Frontal cortex (tissue), 4 donors: ENCODE measurements at places on chromosomes 6 and 20.
A peak's percentile ranks its signal among the peaks of the same experiment; 100 is the strongest.

DNA sequence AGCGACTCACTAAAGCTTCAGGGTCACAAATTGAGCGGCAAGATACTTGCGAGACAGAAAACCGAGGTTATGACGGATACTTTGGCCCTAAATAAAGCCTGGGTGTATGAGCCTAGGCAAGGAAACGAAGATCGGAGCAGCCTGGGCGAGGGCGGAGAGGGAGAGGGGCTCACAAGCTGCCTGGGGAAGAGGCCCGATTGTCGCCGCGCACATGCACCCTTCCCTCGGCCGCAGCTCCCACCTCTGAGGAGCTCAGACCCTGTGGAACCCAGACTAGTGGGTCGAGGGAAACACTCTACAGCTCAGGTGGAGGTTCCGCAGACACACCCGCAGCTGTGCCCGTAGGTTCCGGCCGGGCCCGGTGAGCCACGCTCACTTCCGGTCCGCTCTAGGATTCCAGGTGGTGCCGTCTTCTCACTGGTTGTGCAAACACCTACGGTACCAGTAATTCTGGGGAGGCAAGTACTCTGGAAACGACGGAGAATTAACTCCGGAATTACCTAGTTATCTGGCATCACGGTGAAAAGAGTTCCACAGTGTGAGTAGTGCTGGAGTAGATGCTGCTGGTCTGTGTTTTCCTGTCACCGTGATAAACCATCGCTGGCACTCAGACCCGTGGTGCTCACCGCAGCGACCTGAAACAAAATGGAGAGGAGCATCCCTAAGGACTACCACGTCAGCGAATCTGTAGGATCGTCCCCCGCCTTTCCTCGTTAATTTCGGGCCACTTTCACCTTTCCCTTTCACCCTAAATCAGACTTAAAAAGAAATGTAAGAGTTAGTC, 61.5 kb downstream of the GPX5 start:
- no peak for DNase-seq

DNA sequence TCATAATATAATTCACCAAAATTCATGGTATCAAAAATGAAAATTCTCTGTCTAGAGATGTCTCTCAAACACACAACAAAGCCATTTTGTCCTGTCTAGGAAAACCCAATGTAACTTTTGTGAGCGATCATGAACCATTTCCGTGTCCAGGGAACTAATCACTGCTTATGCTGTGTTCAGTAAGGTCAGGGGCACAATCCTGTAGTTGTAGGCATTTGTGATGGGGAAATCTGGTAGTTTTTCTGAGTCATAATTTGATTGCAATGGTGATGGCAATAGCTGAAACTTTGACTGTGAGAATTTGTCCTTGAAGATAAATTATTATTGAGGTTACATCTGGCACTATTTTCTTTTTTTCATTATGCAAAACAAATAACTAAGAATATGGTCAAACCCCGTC, 21.0 kb upstream of the GCLC start:
- no peak for DNase-seq

- no peak for DNase-seq
Measured at GRCh38 chr20:50567860-50568548, 57.8 kb downstream of the PTPN1 start.

GRCh38 chr20:12086359-12086758, 168.7 kb downstream of the BTBD3 start:
- no peak for DNase-seq

GRCh38 chr6:5412017-5412416, 150.7 kb downstream of the FARS2 start:
- no peak for DNase-seq

DNA sequence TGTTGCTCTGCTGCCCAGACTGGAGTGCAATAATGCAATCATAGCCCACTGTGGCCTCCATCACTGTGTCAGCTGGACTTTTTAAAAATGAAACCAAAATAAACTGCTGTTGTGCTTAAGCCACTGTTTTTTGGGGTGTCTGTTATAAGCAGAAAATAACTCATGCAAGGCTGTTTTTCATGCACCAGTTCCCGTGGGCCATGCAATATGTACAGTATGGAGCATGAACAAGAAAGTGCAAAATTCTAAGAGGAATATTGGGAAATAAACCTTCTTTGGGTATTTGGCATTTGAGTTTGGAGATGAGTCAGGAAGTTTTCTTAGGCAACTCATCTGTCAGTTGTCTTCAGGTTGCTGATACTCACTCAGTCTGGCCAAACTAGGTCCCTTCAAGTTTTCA, 14.9 kb upstream of the ZFAND3 start:
- no peak for DNase-seq

DNA sequence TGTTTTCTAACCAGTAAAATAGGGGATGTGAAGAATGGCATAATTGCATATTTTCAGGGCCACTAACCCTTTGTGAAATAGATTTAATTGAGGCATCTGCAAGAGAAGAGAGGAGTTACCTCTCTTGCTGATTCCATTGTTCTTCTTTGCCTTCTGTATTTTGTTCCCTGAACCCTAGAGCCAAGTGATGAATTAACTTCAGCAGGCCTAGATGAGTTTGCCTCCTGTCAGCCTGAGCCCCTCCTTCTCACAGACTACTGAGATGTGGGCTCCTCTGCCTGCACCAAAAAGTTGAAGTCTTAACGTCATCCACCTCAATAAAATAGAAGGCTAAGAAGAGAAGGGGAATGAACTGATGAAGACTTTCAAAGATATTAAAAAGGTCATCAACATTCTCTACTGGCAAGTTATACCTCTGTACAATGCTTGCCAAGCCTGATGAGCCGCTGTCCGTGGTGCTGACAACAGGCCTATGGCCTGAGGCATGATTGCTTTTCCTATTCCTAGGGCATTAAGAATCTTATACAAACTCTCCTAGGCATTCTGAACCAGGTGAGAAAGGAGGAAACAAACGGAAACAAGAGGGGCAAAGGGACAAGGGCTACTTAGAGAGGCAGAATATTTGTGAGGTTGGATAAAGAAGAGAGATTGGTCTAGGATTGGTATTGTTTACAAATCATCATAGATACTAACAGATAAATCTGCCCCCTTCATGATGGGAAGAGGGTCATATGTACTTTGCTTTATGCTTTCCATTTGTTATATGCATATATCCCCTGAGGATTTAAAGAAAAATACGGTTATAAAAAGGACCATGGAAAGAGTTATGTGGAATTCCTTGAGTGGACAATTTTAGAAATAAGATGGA, 46.8 kb downstream of the CD24 start:
- DNase-seq: no peak

GRCh38 chr6:106609699-106610098, 19.6 kb downstream of the RTN4IP1 start:
- no peak for DNase-seq

GRCh38 chr20:52402950-52403349, 211.4 kb upstream of the ZFP64 start:
- DNase-seq: no peak

DNA sequence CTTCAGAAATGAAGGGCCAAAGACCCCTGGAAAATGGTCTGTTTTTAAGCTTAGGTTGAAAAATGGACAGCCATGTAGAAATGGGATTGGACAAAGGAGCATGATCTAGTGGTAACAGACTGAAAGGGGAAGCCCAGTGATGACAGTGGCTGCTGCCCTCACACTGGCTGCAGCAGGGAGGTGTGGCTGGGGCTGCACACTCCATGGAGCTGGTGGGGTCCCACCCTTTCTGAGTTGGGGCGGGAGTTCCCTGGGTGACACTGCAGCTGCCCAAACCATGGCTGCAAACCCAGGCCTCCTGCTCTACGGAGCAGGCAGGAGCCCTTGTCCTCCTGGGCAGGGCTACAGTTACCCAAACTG, 8.5 kb upstream of the PACSIN1 start:
- DNase-seq: no peak

DNA sequence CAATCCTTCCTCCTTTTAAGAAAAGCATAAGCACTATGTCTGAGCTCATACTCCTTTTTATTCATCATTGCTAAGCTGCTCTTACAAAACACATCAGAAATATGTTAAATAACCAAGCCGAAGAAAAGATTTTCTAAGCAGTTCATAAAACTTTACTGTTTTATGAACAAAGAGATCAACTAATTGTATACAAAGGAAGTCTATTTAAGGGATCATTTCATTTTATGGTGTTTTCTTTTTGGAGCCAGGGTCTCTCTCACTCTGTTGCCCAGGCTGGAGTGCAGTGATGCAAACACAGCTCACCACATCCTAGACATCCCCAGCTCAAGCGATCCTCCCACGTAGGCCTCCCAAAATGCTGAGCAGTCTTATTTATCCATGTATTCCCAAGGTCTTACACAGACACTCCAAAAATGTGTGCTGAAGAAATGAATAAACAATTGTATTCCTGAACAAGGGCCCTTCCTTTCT, 9.3 kb downstream of the NUDT3 start:
- DNase-seq: no peak

DNA sequence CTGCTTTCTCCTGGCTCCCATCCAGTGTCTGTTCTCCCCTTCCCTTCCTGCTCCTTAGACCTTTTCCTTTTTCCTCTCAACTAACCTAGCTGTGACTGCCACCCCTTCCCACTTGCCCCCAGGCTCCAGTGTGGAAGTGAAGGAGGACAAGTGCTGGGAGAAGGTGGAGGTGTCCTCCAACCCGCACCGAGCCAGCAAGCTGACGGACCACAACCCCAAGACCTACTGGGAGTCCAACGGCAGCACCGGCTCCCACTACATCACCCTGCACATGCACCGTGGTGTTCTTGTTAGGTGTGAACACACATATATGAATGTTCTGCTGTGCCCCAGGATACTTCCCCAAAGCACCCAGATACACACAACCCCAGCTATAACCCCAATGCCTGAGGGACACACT, 18.5 kb downstream of the CUL9 start:
- DNase-seq: no peak

- DNase-seq: no peak
Measured at GRCh38 chr6:85456782-85457181, 6.9 kb downstream of the NT5E start.

GRCh38 chr20:44495257-44495656, 19.6 kb downstream of the TTPAL start:
- no peak for DNase-seq

DNA sequence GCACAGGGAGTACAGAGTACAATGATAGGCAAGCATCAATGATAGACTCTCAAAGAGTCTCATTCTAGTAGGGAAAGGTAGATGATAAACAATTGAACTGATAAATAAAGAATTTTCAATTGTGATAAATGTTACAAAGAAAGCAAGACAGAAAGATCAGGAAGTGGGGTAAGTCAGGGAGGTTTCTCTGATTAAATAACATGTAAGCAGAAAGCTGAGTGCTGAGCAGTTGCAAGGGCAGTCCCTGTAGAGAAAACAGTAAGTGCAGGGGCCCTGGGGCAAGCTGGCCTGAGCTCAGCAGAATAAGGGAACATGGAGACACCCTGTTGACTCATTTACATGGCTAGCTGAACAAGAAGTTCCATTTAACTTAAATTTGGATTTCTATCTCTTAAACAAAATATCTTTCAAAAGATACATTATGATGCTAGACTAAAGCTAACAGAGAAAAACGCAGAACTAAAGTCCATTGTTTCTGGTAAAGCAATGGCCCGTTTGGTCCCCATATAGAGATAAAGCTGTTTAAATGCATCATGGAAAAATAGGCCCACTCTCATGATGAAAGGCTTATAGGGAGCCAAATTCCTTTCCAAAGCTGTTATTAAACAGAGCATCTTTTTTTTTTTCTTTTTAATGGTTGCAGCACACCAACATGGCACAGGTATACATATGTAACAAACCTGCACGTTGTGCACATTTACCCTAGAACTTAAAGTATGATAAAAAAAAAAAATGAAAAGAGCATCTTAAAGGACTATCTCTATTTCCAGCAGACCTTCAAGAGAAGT, 5.3 kb upstream of the TNFAIP3 start:
- no peak for DNase-seq

DNA sequence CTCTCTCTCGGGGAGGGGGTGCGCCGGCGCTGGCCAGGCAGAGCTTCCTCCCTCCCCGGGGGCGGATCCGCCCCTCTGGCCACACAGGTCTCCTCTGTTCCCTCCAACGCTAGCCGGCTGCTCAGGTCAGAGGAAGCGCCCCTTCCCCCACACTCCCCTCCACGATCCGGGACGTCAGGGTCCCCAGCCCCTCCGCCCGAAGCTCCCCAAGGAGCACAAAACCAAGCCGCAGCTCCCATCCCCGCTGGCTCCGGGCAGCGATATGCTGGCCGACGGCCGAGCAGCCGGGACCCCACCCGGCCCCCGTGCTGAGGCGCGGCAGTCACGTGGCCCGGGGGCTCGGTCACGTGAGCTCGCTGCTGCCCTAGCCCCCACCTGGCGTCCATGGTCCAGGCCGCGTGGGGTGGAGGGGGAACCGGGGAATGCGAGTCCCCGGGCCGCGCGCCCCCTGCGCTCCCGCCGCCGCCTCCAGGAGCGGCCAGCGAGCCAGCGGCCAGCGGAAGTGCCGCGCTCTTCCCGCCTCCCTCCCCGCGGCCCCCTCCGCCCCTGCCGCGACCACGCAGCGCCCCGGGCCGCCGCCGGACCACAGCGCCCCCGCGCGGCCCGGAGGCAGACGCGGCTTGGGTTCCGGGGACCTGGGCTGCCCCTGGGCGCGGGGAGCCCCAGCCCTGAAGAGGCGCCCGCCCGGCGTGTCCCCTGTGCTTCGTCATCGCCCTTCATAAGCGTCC, at the start of gene SLC35B2:
TSS of gene SLC35B2 (minus strand) at position 504 of the 728 bp plus-strand sequence. CDS start at position 386, 118 bp downstream.
- peak; percentile 90 for DNase-seq

- no peak for DNase-seq
Measured at GRCh38 chr6:33980176-33981175, 165.4 kb downstream of the GRM4 start.

DNA sequence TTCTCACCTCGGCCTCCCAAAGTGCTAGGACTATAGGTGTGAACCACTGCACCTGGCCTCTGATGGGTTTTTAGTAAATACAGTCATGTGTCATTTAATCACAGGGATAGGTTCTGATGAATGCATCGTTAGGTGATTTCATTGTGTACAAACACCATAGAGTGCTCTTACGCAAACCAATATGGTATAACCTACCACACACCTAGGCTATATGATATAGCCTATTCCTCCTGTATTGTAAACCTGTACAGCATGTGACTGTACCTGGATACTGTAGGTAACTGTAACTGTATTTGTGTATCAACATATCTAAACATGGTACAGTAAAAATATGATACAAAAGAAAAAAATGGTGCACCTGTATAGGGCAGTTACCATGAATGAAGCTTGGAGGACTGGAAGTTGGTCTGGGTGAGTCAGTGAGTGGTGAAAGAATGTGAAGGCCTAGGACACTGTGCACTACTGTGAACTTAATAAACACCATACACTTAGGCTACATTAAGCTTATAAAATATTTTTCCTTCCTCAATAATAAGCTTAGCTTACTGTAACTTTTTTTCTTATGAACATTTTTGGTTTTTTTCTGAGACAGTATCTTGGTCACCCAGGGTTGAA, 10.0 kb downstream of the BICRAL start:
- no peak for DNase-seq

DNA sequence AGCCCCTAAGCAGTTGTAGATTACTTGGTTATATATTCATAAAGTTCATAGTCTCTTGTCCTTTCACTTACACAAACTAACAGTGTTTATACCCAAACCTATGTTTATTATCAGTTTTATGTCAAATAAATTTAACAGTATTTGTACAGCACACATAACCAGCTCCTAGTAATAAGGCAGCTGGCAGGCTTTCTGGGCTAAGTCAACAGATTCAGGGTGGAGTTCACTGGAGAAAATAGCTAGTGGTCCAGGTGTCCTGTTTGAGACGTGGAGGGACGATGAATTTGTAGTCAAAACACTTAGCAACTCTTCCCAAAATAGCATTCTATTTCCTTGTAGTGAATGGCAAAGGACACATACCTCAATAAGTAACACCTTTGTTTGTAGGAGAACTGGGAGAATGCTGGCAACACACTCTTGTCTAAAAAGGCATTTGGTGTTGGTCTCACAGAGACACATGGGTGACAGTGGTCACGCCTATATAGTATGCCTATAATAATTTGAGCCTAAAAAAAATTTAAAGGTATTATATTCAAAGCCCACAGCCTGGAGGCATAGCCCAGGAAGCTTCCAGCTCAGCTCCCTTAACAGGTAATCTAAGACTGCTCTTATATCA, 156.4 kb upstream of the CARMIL1 start:
- no peak for DNase-seq
